ENCODE measurements at places on chromosomes 11 and 22.

DNA sequence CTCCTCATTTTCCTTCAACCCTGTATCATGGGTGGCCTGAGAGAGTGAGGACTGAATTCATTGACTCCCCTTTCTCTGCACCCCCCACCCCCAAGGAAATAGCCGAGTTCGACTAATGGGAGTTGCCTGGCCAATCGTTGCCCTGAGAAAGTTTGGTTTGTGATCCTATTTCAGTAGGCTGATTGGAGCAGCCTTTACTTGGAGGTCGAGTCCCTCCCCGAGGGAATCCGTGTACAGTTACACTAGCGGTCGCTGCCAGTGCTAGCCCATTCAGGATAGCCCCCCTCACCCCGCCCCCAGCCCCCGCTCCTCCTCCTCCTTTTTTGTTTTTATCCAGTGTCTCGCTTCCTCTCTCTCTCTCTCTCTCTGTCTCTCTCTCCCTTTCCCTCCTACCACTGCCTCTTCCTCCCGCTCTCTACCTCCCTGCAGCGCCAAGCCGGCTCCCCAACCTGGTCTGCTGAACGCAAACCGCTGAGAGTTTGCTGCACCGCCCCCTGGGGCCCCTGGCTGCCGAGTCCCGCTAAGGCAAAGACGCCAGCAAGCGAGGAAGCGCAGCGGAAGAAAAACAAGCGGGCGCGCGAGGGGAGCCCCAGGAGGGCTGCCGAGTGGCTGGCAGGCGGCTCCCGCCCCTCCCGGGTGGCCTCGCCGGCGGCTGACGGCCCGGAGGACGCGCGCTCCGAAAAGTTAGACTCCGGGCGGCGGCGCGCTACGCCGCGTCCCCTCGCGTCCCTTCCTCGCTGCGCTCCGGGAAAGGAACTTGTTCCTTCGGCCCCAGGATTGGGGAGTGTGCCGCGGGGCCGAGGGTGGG is at the start of gene GRAMD1B:
TSS of gene GRAMD1B (plus strand) at position 357 of the 808 bp plus-strand sequence. CDS start 524 bp downstream, outside the sequence.
- DNase-seq = no peak

DNA sequence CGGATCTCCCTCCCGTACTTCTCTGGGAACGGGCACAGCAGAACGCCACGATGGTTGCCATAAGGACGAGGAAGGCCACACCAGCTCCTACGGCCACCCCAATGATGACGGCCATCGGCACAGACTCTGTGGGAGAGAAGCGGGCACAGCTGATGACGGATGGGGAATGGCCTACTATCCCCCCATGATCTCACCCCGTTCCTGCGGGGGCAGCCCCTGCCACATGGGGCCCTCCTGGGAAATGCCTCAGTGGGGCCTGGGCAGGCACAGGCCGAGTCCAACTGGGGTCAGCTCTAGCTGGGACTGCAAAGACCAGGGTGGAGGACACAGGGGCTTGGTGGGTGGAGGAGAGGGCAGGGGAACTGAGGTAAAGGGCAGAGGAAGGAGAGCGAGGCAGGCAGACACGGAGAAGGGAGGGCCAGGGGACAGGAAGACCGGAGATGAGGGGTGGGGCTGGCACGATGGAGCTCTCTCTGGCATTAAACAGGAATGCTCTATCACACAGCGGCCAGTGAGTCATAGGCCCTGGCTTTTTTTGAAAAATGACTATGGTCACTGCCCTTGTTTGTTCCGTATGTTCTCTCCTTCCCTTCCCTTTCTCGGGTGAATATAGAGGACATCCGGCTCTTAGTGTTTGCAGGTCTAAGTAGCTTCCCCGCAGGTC is 76.0 kb downstream of the ST3GAL4 start:
- DNase-seq = no peak

GRCh38 chr11:124199702-124200101 is 16.6 kb downstream of the OR10D3 start:
- no peak for DNase-seq

- DNase-seq = no peak
These were observed 47.7 kb upstream of the DBX1 start for GRCh38 chr11:20207781-20208621.

GRCh38 chr22:42881982-42882656 is 25.0 kb upstream of the ARFGAP3 start:
- no peak for DNase-seq

DNA sequence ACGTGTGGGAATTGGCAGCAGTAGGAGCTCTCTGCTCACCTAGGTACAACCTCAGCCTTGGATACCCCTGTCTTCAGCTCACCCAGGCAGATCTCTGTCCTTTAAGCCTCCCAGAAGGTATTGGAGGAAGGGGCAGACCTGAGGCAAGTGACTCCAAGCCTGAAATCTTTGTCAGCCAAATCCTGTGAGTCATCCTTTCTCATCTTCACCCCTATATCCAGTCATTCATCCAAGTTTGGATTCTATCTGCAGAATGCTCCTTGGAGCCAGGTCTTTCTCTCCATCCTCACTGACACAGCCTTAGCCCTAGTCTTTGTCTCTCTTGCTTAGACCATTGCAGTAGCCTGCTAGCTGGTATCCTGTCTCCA is 10.4 kb upstream of the THY1 start:
- DNase-seq = no peak

DNA sequence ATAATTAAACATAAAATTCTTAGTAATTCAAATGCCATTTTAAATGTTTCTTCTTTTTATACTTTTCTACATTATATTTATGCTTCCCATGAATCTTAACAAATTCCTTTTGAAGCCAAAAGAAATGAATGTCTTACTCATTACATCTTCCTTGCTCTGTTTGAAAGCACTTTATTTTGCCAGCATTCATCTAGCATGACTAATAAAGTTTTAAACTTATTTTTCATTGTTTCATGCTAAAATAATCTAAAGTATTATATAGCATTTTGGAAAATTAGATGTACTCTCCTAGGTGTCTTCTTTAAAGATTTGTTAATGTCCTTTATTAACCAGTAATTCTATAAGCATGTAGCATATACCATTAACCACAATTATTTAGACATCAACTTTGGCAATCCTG is 9.7 kb upstream of the PIWIL4 start:
- DNase-seq = no peak

GRCh38 chr11:121358760-121359159 is 66.2 kb downstream of the SC5D start:
- DNase-seq = no peak

- DNase-seq = no peak
These were observed 73.4 kb upstream of the YWHAH start for GRCh38 chr22:31870890-31871289.

GRCh38 chr22:47902646-47903180 is 1140.3 kb downstream of the TBC1D22A start:
- DNase-seq = no peak

GRCh38 chr22:38700270-38700788 is 414 bp downstream of the JOSD1 start:
- DNase-seq = peak; percentile 68

DNA sequence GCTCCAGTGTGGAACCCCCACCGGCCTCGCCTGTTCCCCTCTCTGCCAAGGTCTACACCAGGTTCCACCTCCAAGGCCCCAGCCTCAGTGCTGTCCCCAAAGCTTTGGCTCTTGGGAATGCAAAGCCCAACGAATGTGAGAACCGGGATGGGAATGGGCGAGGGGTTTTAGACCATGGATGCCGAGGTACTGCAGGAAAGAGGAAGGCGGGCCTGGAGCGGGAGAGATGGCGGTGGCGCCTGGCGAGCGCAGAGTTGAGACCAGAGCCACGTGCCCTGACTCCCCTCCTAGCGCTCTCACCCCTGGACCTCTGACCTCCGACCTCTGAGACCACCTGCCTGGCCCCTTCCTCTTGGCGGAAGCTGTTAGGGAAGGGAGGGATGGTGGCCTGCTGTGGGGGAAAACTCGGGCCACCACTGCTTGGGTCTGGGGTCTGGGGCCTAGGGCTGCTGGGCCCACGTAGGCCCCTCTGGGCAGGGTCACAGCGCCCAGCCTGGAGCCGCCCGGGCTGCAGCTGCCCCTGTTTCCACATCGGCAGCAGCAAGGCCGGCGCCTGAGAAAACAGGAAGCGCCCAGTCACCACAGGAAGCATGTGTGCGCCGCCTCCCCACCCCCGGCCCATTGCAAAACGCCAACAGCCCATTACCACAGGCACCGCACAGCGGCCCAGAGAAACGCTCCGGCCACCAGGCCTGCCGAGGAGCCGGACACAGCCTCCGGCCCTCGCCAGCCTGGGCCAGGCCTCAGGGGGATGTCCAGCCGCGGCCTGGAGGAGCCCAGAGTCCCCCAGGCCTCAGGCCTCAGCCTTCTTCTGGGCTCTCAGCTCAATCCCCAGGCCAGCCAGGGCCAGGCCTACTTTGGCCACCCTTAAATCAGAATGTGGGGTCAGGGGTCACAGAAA is 13.8 kb upstream of the SLC39A13 start:
- no peak for DNase-seq

- no peak for DNase-seq
These were observed 38.6 kb upstream of the TP53AIP1 start for GRCh38 chr11:128981254-128981653.

- DNase-seq = no peak
These were observed 114.0 kb downstream of the ABTB2 start for GRCh38 chr11:34243600-34244464.

GRCh38 chr22:25824828-25825423 is 82.9 kb downstream of the MYO18B start:
- no peak for DNase-seq

DNA sequence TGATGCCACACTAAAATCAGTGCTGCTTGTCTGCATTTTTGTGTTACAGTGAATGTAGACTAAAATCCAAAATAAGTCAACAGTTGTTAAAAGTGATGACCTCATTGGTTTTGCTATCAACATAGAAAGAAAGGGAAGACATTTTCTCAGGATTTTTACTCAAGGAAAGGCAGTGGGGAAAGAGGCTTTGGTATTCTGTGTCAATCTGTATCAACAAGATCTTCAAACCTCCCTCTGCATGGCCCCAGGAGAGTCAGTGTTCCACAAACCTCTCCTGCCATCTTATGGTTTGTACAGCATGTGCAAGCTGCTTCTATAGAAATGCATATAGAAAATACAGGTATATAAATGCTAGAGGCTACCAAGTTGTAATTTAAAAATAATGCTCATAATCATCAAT is 13.8 kb upstream of the OR51M1 start:
- no peak for DNase-seq

GRCh38 chr11:64566915-64567891 is 23.8 kb upstream of the SLC22A12 start:
- no peak for DNase-seq
